Effector CD8-positive, alpha-beta T cell (primary cell): ENCODE measurements at places on chromosomes 11 and 22.
A peak's percentile ranks its signal among the peaks of the same experiment; 100 is the strongest.

DNA sequence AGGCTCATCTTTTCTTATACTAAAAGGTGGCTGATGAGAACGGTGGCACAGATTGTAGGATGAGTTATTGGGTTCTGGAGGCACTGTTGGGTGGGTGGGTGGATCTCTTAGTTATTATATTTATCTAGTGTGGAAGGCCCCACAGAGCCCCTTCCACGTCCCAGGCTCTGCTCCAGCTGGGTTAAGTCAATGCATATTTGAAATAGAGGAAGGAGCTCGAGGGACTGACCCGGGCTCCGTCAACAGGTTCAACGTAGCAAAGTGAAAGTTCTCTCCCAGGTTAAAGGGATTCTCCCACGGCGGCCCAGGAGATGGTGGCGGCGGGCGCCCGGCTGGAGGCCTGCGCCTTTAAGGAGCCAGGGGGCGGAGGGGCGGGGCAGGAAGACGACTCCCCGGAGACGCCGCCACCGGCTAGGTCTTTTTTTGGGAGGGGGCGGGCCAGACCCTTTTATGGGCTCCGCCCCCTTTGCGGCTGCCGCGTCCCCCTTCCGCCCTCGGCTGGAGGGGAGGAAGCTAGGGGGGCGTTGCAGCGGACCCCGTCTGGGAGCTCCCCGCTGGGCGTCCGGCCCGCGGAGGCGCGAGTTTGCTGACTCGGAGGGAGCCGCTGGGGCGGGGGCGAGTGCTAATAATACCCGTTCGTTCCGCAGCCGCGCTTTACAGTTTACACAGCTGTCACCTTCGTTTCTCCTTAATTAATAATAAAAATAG is 1.5 kb upstream of the INPPL1 start:
- DNase-seq = peak; percentile 89

GRCh38 chr22:50274311-50274710 is 4.1 kb upstream of the MAPK11 start:
- DNase-seq = no peak

GRCh38 chr11:14645015-14645912 is 1.7 kb downstream of the PDE3B start:
- peak; percentile 18 for DNase-seq

DNA sequence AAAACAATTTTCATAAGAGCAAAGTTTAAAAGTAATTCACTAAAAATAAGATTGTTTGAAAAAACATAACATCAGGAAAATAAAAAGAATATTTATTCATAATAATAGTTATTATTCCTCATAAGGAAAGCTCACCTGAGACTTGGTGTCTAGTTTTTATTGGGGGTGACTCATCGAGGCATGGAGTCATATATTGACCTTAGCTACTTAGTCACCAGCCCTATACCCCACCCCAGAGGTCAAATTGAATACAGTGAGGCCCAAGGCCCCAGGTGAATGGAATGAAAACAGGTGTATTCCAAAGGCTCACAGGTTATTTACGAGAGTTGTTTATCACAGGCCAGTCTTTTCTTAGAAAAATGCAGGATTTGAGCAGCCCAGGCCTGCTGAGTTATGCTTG is 36.9 kb downstream of the CNTF start:
- DNase-seq = no peak

- DNase-seq = no peak
Observed at GRCh38 chr11:126267650-126268049, 1.0 kb downstream of the SRPRA start.

DNA sequence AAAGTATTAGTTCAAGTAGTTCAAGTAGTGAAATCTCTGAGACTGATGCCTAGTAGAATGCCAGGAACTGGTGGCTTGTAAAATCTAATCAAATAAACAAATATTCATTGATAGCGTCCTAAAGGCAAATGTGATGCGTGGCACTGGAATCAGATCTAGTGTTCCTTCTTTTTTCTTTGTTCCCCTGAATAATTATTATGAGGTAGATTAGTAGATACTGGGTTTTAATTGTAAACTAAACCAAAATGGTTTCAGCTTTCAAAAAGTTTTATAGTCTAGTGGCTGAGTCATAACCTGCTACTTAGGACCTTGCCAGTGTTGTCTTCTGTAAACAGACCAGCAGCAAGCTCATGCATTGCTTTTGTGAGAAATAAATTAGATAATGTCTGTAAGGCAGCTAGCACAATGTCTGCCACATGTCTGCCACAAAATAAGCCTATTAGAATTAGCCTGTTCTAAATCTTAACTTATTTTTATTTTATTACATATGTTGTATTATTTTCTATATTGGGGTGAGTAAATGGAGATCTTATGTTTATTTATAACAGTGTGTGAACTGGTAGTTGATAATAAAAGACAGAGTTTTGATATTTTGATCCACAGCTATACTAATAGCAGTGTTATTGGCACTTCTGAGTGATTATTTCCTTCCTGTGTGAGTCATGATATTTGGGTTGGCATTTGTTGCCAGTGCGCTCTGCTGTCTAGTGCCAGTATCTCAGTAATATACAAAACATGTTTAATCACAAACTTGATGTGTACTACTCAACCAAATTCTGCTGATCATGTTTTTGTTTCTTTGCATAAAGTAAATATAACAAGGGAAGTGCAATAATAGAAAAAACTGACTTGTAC is 135.7 kb downstream of the TMEM135 start:
- no peak for DNase-seq

DNA sequence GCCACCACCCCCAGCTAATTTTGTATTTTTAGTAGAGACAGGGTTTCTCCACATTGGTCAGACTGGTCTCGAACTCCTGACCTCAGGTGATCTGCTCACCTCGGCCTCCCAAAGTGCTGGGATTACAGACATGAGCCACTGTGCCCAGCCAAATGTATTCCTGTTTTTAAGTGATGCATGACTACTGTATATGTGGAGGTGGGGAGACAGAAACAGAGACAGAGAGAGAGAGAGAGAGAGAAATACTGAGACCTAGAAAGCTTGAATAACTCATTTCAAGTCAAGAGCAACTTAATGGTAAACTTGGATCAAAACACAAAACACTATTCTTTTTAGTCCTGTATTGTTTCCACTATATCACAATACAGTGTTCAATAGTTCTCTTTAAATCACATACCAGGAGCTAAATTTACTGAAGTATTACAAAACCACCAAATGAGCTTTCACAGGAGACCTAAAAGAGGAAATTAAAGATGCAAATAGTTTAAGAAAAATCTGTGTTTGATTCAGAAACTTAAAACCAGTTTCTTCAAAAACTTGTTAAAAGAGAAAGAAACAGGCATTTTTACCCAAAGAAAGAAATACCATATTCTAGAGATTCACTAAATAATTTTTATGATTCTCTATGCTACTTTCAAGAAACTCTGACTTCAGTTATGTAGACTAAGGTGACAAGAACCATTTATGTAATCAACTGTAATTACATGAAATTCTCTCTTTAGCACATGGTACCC is 188.7 kb downstream of the ETS1 start:
- DNase-seq = no peak

GRCh38 chr11:105236664-105237063 is 97.1 kb upstream of the CARD18 start:
- no peak for DNase-seq

- DNase-seq = peak; percentile 12
Observed at GRCh38 chr22:30245985-30246813, at the start of gene LIF. Gene LIF, minus strand, starts transcription at chr22:30246759. Its CDS starts 64 bp downstream, at chr22:30246695.

GRCh38 chr11:132751516-132752250 is 780.6 kb downstream of the OPCML start:
- DNase-seq = no peak

DNA sequence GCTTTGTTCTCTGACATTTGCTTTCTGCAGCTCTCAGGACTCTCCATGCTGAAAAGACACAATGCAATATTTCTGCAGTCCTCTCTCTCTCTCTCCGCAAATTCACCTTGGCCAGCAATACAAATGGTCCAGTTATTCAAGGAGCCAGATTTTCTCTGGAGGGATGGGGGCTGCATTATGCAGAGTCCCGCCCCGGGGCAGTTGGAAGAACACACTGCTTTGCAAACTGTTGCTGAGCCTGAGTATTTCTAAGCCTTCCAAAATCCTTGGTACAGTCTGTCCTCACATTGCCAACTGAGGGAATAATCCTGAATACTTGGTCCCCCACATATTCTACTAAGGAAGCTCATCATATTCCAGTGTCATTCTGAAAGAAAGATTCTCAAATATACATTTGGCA is 94.3 kb upstream of the ZC3H12C start:
- no peak for DNase-seq

DNA sequence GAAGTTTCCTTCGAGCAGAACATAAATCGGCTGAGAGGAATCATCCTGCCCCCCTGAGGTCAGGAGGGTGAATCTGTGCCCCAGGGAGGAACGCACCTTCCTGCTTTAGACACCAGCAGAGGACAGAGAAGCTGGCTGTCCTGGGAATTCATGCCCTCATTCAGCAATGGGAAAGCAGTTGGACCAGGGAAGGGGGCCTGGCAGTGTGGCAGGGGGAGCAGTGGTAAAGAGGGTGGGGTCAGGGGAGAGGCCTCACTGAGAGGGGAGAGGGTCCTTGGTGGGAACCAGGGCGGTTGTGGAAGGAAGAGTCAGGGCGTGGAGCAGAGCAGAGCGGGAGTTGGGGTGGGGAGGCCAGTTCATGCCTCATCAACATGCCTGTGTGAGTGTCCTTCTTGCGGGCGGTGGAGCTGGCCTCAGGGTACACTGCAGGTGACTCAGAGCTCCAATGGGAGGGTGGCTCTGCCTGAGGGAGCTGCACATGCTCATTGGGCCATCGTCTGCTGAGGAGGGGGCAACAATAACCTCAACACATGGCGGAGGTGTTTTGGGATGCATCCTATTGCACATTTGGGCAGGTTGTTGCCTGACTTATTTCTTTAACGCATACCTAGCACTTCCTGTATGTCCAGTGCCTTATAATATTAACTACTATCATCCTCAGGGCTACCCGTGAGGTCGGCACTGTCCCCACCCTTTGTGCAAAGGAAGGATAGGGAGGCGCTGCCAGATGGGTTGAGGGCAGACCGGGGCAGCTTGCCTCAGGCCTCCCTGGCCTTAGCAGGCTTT is 23.2 kb downstream of the MED15 start:
- no peak for DNase-seq

DNA sequence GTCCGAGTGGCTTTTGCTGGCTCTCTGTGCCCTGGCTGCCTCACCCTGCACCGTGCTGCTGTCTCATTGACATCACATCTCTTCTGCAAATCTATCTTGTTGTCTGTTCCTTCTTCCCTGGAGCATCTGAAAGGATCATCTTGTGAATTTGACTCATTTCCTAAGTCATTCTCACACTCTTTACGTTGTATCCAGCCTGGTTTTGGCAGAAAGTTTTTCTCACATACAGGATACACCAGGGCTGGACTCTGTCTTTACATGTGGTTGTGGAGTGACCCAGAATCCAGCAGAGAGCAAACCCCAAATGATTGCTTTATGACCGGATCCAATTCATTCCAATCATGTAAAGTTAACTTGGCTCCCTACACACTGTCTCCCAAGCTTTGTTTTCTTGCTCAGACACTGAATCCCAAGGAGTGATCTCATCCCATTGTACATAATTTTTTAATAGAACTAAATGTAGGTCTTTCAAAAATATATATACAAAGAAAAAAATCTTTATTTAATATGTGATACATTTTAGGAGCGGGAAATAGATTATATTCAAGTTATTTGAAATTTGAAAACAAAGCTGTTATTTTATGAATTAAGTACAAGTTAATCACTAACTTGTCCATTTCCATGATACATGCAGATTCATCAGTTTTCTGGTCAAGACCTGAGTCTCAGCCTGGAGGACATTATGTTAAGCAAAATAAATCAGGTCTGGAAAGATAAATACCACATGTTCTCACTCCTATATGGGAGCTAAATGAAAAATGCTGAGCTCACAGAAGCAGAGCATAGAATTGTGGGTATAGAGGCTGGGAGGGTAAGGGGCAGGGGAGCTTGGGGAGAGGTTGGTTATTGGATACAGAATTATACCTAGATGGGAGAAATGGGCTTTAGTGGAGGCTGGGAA is 2.9 kb upstream of the RFPL1 start:
- no peak for DNase-seq

DNA sequence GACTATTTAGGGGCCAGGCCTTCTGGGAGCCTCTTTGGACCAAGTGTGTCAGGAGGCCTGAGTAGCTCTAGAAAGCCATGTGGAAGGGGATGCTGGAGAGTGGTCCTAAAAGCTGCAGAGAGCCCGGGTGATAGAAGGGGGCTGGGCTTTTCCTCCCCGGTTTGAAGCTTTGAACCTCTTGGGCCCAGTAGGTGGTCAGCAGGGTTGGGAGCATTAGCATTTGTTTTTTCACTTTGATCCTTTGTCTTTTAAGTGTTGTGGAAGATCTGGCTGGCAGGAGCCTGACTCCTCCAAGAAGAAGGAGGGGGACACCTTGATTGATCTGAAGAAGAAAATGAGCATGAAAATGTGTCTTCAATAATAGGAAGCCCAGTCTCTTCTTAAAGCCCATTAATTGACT is 596.6 kb downstream of the INSC start:
- DNase-seq = no peak

GRCh38 chr11:102229510-102230123 is 87.7 kb upstream of the BIRC3 start:
- DNase-seq = no peak

- DNase-seq = no peak
Observed at GRCh38 chr11:43578346-43579170, 102.0 kb upstream of the HSD17B12 start.

- no peak for DNase-seq
Observed at GRCh38 chr11:116335891-116336290, 436.9 kb downstream of the BUD13 start.

GRCh38 chr11:126733685-126734084 is 266.9 kb downstream of the KIRREL3 start:
- no peak for DNase-seq

DNA sequence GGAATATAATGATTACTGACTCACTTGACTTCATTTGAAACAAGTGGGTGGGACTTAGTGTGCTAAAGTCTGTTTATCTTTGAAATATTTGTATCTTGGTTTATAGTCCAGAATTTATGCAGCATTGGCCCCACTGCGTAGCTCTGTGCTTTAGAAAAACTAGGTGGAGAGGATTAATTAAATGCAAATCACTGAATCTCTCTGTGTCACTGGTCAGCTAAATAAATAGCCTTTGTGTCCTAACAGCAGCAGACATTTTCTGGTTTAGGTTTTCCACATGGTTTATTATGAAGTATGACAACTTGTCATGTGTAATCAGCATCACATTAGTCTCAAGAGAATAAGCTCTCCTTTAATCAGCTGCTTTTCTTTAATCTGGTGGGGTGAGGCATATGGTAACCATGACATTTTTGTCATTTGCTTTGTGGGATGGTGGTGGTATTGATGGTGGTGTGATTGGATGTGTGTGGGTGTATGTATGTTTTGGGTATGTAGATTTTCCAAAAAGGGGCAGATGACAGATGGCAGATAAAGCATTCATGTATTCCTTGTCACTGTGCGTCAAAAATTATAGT is 33.9 kb downstream of the BCL2L13 start:
- DNase-seq = no peak

GRCh38 chr22:39567135-39567946 is 3.2 kb upstream of the CACNA1I start:
- no peak for DNase-seq

- DNase-seq = no peak
Observed at GRCh38 chr11:117837070-117837776, 12.7 kb upstream of the FXYD2 start.
